Effector memory CD4-positive, alpha-beta T cell (primary cell): ENCODE measurements at places on chromosomes 6 and 20.

DNA sequence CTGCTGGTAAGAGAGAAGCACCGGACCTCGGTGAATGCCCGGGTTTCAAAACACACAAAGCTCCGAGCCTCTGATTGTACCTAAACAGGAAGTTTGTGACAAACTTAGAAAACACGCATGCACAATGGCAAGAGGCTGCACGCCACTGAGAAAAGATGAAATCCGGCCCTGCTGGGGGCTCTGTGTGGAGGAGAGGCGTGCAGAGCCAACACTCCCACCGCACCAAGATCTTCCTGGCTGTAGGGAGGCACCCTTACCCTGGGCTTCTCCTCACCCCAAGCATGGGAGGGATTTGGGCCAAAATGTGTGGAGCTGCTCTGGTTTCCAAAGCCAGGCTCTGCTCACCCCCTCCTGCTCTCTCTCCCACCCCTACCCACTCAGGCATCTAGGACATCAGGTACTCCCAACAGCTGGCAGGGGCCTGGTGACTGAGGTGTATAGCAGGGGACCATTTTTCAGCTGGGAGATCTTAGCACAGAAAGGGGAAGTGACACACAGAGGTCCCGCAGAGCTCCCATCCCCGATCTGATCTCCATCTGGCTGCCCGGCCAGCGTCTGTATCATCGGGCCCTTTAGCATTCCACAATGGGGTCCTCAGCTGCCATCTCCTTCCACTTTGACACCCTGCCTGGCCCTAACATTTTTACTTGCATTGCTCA lies 84.2 kb downstream of the TRERF1 start:
- no peak for DNase-seq

DNA sequence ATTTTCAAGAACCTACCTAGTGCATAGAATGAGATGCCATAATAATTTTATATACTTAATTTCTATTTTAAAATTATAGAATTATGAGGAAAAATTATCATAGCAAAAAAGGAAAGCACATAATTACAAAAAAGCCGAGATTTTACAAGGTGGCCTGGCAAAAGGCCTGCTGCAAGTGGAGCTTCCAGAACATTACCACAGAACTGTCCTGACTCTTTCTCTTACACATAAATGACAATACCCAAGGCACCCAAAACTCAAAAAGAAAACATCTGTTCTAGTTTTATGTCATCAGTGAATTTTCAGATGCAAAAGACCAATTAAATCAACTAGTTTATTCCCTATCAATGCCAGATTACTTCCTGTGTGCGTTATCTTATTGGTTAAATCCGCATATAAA lies 74.2 kb downstream of the FILIP1 start:
- DNase-seq = no peak

GRCh38 chr6:156507106-156507505 lies 270.1 kb upstream of the ARID1B start:
- DNase-seq = no peak

GRCh38 chr20:61524951-61525666 lies 273.0 kb downstream of the CDH4 start:
- no peak for DNase-seq

DNA sequence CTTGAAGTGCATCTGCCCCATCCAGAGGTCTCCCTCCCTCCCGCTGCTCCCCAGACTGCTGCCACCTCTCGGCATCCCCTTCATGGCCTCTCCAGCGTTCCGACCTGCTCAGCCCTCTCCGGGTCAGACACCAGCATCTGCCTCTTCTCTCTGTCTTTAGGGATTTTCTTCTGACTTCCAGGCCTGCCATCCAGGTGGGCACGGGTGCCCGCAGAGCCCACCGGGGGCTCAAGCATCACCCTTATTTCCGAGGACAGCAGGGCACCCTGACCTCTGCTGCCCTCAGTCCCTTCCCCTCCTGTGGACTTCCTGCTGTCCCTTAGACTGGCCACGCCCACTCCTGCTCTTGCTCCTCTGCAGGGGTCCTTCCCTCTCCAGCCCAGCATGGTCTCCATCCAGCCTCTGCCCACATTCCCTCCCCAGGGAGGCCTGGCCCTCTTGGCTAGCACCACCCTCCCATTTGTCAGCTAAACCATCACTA lies 3.3 kb downstream of the NPEPL1 start:
- DNase-seq = no peak

- no peak for DNase-seq
Measured at GRCh38 chr6:98831057-98831958, 3.1 kb upstream of the POU3F2 start.

DNA sequence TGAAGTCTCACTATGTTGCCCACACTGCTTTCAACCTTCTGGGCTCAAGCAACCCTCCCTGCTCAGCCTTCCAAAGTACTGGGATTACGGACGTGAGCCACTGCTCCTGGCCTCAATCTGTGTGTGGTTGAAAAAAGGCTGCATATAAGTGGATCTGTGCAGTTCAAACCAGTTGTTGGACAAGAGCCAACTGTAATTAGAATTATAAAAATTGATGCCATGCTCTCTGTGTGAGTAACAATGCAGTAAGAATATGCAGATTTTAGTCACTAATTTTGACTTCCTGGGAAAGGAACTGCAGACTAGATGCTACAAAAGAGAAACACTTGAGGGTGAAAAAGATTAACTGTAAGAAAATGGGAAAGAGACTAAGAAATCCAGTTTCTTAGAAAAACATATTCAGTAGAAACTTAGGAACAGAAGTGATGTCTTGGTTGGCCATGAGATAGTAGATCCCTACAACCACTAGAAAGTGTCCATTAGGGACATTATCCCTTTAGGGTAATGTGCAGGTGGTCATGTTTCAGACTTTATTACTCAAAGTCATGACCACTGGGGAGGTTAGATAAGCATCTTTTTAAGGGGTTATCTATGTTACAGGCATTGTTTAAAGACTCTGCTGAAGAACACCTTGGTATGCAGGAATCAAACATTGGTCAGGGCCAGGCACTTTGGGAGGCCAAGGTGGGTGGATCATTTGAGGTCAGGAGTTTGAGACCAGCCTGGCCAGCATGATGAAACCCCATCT lies 26.3 kb downstream of the ITCH start:
- no peak for DNase-seq

- no peak for DNase-seq
Measured at GRCh38 chr6:166402582-166403277, 20.0 kb upstream of the MPC1 start.

- DNase-seq = no peak
Measured at GRCh38 chr6:114158838-114159694, 183.8 kb downstream of the HS3ST5 start.

DNA sequence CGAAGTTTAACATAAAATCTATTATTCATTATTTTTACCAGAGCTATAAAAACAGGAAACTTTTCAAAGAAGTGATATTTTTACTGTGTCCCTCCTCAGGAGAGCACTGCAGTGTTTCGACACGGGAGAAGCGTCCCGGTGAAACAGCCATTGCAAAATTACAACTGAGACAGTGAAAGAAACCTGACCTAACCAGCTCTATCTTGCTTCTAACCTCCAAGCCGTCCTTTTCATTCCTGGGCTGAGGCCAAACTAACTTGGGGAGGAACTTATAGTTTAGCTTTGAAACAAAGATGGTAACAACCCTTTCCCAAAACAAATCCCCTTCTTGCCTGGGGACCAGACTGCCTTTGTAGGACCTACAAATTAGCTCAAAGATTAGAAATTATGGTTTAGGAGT lies 79.2 kb downstream of the WDR27 start:
- no peak for DNase-seq

GRCh38 chr6:43211955-43212354 lies 17.3 kb downstream of the DNPH1 start:
- DNase-seq = no peak
